ENCODE measurements at places on chromosomes 13 and 19.

- DNase-seq = peak; percentile 97
These were observed 32.6 kb downstream of the RUBCNL start for GRCh38 chr13:46354156-46355087.

- no peak for DNase-seq
These were observed 98.3 kb upstream of the KLF5 start for GRCh38 chr13:72960541-72960940.

GRCh38 chr13:114065141-114065925 lies 67.1 kb downstream of the RASA3 start:
- DNase-seq = peak; percentile 99

- DNase-seq = no peak
These were observed 12.1 kb upstream of the CEACAM3 start for GRCh38 chr19:41784312-41784711.

GRCh38 chr19:49084206-49085019 lies 838 bp upstream of the SNRNP70 start:
- DNase-seq = no peak

DNA sequence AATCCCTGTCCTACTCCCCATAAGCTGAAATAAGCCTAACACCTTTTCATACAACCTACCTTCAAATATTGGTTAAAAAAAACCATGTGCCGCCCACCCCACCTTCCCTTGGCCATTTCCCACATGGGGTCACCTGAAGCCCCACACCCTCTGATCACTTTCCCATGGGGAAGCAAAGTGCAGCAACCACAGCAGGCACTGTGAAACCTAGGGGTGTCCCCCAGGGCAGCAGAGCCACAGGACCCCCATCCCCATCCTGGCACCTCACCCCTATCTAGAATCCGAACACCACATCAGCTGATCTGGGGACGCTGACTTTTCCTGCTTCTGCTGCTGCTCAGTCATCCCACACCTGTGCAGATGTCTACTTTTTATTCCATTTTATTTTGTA lies 19.9 kb downstream of the CEACAM21 start:
- DNase-seq = no peak

- no peak for DNase-seq
These were observed 65.7 kb downstream of the SLC7A1 start for GRCh38 chr13:29529754-29530153.

DNA sequence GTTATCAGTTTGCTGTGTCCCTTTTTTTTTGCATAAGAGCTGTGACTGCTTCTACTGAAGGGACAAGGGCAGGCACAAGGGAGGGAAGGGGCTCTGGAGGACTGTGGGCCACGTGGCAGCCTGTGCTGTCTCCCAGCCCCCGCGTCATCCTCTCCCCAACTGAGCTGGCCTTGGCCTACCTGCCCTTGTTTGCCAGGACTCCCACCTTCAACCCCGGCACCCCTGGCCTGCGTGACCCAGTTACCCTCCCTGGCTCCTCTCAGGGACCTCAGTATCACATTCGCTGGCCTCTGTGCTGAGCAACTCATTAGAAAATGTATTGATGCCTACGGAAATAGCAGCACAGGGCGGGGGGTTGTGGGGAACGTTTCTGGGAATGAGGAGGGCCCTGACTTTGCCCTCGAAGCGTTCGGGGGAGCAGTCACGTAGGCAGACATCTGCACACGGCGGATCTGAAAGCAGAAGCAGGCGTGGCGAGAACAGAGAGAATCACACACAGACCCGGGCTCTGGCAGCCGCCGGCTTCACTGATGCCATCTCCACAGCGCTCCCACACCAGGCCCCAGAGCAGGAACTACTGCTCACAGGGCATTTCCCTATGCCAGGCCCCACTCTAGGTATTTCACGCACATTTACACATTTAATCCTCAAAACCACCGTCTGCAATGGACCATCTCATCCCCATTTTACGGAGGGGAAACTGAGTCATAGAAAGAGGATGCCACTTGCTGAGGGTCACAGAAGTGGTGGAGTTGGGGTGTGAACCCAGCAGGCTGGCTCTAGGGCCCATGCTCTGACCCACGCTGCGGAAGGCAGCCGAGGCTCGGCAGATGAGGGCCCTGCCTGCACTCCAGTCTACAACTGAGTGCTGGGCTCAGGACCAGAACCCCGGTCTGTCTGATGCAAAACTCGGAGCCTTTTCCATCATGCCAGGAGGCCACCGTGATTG lies 5.7 kb upstream of the ATF5 start:
- DNase-seq = no peak

DNA sequence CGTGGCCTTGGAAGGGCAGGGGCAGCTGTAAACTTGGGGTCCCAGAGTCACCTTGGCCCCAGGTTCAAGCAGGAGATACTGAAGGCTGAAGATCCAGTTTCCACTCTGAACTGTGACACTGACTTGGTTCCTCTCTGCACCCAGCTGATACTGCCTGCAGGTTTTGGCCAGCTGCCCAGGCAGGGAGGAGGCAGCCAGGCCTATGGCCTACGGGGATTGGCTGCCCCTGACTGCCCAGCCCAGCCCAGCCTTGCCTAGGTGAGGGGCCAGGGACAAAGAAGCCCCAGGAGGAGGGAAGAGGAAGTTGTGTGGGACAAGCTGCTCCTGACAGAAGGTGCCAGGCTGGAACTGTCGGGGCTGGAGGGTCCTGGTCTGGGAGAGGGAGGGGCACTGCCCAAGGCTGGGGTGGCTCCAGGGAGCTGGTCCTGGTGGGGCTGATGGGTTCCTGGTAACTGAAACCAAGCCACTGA lies 51.7 kb upstream of the CYP4F8 start:
- no peak for DNase-seq

GRCh38 chr19:35458731-35459391 lies 10.8 kb downstream of the FFAR2 start:
- no peak for DNase-seq

DNA sequence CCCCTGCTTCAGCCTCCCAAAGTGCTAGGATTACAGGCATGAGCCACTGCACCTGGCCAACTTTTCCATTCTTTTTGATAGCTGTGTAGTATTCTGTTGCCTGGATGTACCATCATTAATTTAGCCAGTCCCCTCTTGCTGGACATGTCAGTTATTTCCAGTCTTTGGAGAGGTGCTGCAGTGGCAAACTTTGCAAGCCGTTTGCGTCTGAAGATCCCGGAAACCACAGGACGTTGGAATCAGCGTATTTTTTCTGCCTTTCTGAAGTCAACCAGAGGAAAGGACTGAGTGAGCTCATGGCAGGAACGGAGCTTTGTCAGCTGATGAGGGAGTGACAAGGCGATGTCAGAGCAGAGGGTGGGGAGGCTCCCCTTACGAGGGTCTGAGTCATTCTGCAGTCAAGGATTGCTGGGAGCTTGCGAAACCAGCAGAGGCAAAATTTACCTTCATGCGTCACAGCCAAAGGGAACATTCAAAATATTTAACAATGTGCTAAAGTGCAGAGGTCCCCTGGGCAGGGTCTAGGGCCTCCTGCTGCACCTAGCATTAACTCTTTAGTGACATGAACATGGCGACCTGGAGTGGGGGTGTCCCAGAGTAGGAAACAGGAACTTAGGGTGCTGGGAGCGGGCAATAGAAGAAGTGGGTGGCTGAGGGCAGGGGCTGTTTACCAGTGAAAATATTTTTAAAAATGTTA lies 5.6 kb downstream of the C5AR1 start:
- peak; percentile 100 for DNase-seq

DNA sequence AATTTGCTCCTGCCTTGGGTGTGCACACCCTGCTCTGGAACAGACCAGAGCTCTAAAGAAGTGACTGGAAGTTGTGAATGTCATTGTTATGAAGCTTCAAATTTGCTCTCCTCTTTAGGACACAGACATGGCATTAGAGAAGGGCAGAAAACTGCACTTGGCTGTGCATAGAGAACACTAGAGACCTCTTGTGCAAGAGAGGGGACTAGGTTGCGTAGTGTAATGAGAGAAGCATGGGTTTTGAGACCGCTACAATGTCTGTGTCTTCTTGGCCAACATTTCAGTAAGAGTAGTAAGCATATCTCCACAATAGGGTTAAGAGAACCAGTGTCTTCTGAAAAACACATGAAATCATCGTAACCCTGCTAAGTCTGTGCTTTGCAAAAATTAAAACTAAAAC lies 423.3 kb downstream of the SPRY2 start:
- DNase-seq = no peak

DNA sequence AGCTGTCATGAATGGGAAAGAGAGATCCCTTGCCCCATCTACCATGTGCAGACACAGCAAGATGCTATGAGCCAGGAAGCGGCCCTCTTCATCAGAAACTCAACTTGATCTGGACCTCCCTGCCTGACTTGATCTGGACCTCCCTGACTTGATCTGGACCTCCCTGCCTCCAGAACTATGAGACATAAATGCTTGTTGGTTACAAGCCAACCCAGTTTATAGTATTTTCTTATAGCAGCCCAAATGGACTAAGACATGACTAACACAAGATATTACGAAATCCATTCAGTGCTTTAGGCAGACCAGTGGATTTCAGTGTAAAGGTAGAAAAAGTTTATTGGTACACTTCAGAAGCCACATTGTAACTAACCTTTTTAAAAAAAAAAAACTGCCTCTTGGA lies 15.6 kb downstream of the PCID2 start:
- DNase-seq = peak; percentile 91

DNA sequence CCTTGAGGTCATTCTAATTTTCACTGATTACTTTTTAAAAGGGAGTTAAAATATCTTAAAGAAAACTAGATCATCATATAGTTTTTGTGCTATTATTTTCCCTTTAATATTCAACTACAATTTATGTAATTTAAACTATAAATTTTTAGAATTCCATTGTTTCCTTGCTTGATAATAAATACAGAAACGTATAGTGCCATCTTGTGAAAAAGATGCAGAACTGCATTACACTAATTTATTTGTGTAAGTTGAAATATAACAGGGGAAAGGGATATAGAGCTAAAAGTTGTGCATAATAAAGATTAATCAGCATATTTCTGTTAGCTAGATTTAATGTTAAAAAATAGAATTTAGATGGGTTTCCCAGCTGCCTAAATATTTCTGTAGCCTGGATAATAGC lies 61.5 kb upstream of the TDRD3 start:
- DNase-seq = peak; percentile 23

- DNase-seq = no peak
These were observed 766.4 kb upstream of the KLHL1 start for GRCh38 chr13:70874636-70875035.

DNA sequence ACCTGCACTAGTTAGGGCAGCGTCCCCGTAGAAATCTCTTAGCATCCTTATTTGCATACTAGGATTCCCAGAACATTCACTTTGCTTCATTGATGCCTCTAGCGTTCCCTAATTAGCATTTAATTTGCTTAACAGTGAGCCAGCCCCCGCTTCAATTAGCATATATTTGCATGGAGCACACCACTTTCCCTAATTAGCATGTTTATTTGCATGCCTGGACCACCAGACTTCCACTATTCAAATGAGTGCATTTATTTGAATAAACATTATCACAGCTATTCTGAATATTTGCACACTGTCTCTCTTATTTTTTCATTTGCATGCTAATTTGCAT lies 69.6 kb downstream of the RYR1 start:
- no peak for DNase-seq

GRCh38 chr13:78598116-78598781 lies 5.1 kb downstream of the POU4F1 start:
- DNase-seq = no peak

DNA sequence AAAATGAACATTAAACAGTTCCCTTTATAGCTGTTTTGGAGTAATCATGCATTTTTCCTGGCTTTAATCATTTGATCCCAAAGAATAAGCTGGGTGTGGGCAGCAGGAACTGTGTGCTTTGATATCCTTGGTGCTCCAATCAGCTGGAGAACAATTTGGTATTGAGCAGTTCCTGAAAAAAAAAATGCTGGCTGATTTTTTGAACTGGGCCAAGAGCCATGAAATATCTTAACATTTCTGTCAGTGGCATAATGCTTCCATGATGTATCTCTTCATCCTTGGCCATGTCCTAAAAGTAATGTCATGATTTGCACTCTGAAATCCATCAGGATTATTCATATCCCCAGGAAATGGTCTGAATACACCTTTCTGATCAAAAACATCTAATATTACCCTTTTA lies 134.7 kb downstream of the LHFPL6 start:
- DNase-seq = no peak

DNA sequence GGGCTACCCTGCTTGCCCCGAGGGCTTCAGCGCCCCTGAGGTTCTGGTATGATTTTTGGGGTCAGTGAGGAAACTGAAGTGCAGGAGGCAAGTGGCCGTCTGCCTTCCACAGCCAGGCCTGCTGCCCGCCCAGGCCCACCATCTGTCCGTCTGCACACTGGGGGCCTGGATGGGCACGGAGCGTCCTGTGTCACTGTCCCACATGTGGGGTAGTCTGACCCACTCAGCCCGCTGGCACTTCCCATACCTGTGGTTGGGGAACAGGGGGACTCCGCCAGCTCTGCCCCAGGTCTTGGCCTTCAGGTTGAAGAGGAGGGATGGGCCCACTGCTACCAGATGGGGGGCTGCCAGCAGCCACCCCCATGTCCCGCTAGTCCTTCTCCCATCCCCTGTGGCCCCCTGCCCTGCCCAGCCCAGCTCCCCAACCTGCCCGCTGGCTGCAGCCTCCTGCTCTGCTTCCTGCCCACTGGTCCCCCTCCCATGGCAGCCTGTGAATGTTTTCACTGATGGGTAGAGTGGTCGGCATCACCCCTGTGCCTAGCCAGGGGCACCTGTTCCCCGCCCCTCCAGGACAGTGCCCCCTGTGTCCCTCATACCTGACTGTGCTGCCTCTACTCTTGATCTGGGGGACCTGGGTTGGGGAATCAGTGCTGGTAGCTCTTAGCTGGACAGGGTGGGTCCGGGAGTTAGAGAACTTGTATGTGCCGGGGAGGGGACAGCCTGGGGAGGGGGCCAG lies 9.5 kb downstream of the PIAS4 start:
- no peak for DNase-seq

GRCh38 chr13:20953245-20953931 lies 50.8 kb upstream of the XPO4 start:
- DNase-seq = no peak

- no peak for DNase-seq
These were observed 377 bp downstream of the CA11 start for GRCh38 chr19:48645620-48646000.

DNA sequence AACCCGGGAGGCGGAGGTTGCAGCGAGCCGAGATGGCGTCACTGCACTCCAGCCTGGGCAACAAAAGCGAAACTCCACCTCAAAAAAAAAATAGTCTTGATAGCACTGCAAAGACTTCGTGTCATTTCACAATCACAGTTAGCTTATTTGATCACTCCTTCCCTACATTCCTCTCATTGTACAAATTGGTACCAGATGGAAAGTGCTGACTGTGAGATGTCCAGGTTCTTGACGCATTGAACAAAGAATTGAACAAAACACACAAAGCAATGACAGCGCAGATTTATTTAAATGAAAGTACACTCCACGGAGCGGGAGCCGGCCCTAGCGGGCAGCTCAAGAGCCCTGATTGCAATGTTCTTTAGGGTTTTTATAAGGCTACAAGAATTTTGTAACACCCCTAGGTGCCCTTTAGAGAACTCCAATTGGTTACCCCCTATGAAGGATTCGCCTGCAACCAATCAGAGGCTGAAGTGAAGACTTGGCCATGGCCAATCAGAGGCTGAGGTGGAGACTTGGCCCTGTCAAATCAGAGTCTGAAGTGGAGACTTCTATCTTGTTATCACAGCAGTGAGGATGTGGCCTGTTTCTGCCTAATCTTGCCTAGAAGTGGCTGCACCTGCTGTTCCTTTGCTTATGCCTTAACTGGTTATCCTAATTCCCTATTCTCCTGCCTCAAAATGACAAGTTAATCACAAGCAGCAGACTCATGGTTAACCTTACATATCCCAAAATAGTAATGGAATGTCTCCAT lies 16.7 kb downstream of the ZNF556 start:
- peak; percentile 72 for DNase-seq
